ENCODE measurements at places on chromosomes 12 and 14. TPM values are rescaled to one million over a fixed set of nuclear protein-coding genes. Genes with fewer than 3 reads are reported as not detected.

DNA sequence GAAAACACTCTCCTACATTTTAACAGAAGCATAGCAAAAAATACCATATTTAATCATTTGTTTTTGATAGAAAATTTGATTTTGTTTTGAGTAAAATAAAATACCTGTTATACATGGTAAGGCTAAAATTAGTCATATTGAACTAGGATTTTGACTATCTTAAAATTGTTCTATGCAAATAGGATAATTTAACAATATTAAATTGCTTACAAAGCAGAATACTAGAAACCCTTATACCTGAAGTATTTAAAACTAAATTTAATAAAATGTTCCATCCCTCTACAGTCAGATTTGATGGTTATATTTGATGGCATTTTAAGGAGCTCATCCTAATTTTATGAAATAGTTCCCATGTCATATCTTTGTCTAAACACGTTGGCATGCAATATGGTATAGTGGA lies 323.2 kb downstream of the GPHN start:
- no peak for DNase-seq

DNA sequence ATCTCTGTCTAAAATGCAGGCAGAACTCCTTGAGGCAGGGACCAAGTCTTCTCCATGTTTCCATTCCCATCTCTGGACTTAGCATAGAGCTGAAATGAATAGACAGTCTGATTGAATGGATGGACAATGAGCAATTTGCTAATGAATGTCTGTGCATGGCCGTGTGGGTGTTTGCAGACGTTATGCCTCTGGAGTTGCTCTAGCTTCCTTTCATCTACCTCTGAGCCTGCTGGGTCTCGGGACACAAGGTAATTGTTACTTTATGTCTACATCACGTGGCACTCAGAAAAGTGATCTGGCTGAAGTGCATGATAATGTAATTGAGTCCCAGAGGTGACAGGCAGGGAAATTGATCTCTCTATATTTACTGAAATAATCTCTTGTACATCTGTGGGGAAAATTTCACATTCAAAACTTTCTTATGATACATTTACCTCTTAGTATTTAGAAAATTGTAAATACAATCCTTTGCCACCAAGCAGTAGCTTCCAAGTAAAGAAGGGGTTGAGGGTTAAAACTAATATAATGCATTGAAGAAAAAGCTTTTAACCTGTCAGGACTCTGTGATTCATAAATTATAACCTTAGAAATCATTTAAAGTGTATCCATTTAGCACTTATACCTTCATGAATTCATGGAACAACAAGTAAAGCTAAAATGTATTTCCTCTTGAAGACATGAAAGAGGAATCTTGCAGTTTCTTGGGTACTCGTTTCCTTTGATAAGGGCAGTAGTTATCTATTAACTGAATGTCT lies 424.1 kb downstream of the APAF1 start:
- no peak for DNase-seq

DNA sequence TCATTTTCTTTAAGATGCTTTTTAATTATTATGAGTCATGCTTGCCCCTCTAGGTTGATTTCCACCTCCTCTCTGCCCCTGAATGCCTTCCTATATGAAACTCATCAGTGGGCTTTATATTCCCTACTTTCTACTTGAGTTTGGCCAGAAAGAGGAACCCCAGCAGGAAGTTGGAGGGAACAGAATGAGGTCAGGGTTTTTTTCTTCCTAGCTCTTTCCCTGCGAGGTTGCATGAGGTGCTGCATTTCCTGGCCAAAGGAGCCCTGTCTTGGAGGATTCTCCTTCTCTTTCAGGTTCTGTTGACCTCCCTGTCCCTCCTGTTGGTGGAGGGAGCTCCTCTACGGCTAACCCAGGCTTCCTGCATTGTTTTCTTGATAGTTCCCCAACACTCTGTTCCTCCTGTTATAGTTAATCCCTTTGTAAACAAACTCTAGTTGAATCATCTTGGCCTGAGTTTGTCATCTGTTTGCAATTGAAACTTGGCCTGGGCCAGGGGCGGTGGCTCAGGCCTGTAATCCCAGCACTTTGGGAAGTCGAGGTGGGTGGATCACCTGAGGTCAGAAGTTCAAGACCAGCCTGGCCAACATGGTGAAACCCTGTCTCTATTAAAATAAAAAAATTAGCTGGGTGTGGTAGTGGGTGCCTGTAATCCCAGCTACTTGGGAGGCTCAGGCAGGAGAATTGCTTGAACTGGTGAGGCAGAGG lies 15.3 kb upstream of the SPIC start:
- DNase-seq: no peak

GRCh38 chr12:70365398-70365647 lies 767 bp upstream of the KCNMB4 start:
- DNase-seq: no peak

GRCh38 chr14:64736271-64737169 lies 32.3 kb downstream of the PLEKHG3 start:
- no peak for DNase-seq

DNA sequence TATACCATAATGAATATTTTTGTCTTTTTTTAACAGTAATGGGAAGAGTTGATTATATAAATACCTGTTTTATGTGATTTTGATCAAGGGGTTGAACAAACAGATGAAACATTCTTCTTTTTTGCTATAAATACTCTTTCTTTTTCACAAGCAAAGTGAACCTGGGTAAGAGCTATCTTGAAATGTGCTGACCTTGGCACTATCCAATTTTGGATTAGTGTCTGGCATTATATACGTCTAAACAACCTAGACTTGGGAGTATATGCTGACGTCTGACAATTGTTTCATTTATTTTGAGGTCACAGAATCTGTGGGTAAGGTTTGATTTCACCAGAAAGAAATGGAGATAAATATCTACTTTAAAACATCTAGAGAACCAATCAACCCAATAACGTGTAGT lies 716.0 kb upstream of the STXBP6 start:
- DNase-seq: no peak

DNA sequence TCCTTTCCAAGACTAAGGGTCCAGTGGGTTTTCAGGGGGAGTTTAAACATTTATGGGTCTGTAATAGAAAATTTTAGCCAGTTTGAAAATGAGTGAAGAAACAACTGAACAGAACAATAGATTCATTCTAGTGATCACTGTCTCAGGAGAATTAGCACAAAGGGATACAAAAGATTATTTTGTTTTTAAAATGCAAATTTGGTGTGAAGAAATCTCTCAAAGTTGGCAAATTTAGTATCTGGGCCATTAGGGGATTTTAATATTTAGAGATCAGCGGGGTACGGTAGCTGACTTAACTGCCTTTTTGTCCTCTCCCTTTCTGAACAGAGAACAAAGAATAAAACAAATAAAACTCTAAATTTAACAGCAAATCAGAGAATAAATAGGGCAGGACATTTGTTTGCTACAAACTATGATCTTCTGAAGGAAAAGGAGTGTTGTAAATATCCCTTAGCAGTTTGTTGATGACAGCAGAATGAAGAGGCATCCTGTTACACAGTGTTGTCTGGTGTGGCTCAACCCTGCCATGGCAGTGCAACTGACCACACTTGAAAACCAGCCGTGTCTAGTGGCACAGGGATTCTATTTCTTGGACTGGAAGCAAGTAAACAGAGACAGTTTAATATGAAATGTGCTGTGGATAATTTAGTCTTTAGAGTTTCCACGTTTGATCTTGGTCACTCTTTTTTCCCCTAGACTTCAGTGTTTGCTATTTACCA lies 46.3 kb upstream of the LRTM2 start:
- peak; percentile 32 for DNase-seq

DNA sequence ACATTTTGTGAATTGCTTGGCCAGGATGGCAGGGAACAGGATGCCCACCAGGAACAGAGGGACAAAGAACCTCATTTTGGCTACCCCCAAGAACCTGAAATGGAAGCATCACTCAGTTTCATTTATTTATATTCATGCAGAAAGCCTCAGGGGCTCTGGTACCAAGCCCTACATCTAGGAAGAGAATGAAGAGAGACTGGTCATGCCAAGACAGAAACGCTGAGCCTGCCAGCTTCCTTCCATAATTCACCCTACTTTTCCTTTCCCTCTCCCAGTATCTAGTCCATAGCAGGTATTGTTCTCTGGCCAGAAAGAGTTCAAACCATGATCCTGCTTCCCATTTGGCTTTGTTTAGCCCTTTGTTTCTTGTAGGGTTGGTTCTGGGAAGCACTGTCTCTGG lies at the start of gene LALBA:
Gene LALBA, minus strand, starts transcription at position 101 of the 400 bp plus-strand sequence. Its CDS starts 26 bp downstream, at position 75.
- no peak for DNase-seq

TMEM132C gene
- polyA plus RNA-seq: 2.5 TPM

PPP1R1A gene
- 52.6 TPM for polyA plus RNA-seq

Measured in left kidney (tissue), 8 donors.